Activated CD8-positive, alpha-beta T cell treated with anti-CD3 and anti-CD28 coated beads, Interleukin-2, amount 10 ng/mL, durations not matched to agents 7 days and 5 days (primary cell): ENCODE measurements at places on chromosomes 6 and 20.

- no peak for DNase-seq
These were observed 7.6 kb upstream of the BTN2A2 start for GRCh38 chr6:26375270-26375669.

- DNase-seq = no peak
These were observed 8.2 kb downstream of the ATP9A start for GRCh38 chr20:51759769-51760510.

- DNase-seq = no peak
These were observed 289.4 kb downstream of the THBS2 start for GRCh38 chr6:168964138-168964835.

DNA sequence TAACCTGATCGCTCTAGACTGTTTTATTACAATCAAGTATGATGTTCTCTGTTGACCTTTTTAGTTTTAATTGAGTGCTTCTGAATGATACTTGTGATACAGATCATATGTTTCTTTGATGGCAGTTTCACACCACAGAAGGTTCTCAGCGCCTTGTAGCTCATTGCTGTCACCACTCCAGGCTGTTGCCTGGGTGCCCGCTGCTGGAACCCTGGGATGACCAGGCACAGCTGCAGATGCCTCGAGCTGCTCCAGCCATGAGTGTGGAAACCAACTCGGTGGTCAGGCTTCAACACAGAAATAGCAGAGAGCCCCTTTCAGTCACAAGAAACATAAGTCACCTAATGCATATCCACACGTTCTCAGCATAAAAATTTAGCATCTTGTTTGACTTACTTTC, 112.7 kb downstream of the RPP40 start:
- DNase-seq = no peak

DNA sequence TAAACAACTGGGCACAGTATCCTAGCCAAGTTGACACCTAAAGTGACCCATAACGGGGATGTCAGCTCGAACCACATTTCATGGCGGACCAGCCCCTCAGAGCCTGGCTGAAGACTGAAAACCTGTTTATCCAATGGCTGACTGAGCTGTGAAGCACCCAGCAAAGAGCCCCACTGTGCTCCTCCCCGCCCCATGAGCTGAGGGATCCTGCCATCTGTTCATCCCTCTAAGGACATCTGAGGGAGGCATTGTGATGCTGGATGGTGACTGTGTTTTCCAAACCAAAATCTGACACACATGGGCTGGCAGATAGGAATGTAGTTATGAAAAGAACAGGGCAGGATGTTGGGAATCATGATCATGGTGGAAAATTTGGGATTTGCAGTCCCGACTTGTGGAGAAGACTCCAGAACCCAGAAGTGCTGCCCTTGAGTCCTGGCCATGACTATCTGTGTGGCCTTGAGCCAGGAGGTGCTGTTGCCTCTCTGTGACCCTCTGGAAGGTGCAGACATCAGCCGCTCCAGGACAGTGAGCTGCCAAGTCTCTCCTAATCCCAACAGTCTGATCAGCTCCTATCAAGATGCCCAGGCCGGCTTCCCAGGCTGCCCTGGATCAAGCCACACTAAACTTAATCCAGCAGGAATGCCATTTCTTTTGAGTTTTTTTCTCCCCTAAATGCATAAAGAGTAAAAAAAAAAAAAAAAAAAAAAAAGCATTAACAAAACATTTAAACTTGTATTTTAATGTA, 5.7 kb downstream of the EDN3 start:
- DNase-seq = no peak

GRCh38 chr6:156870924-156871539, 93.9 kb downstream of the ARID1B start:
- DNase-seq = no peak

GRCh38 chr20:44209686-44210405, 725 bp downstream of the OSER1 start:
- no peak for DNase-seq

- DNase-seq = no peak
These were observed 617.2 kb downstream of the PTPRT start for GRCh38 chr20:42572320-42573016.

DNA sequence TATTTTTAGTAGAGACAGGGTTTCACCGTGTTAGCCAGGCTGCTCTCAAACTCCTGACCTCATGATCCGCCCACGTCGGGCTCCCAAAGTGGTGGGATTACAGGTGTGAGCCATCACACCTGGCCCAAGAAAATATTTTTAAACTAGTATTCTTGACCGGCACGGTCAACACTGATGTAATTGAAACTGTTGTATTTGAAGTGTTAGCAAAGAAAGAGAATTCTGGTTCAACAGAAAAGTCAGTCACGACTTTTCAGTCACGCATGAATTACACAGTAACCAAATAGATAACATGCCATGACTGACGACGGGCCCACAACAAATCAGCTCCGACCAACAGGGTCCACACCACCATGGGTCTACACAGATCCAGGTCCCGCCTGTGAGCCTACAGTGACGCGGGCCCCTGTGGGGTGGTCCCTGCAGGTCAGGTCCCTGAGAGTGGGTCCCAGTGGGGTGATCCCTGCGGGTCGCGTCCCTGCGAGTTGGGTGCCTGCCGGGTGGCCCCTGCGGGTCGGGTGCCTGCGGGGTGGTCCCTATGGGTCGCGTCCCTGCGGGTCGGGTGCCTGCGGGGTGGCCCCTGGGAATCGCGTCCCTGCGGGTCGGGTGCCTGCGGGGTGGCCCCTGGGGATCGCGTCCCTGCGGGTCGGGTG, 1.0 kb downstream of the GMEB2 start:
- DNase-seq = no peak

DNA sequence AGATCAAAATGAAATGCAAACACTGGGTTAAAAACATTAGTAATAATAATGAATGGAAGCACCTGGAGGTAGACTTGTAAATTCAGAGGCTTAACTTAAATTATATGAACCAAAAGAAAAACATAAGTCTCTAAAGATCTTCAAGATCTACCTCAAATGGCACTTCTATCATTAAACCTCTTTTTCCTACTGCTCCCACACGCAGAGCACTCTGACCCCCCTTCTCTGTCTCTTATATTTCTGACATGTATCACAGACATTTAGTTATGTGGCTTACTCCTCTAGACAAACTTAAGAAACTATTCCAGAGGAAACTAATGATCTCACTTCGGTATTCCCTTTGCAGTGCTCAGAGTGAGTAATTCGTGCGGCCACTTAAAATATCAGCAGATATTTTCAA, 1.1 kb downstream of the TBC1D32 start:
- DNase-seq = no peak

DNA sequence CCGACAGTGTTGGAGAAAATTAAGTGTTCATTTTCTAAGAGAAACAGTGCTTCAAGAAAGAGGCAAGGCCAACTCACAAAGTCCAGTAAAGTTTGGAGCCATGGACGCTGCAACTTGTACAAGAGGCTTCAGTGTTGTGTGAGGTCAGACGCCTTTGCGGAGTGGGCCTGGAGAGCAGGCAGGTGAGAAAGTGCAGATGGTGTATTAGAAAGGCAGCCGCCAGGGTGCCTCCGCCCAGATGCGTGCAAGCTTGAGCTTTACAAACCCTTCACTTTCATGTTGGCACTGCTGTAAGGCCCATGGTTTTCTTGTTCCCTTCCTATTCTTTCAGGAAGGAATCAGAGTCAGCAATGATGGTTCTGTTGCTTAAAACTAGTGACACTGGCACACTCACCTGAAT, 25.4 kb upstream of the EXOC2 start:
- peak; percentile 18 for DNase-seq

DNA sequence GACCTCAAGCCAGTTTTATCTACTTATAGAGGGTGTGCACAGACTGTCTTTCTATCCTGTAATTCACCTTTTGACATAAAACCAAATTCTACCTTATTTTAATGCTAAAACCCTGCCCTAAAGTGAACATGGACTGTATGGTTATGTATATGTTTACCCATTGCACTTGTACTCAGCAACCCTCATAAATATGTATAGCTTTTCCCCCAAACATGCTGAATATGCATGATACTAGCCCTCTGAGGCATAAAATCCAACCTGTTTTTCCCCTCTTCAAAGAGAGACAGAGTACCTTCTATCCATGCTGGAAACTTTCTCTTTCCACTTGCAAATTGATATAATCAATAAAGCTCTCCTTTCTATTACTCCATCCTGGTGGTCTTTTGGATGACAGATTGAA, 267.9 kb upstream of the BMP2 start:
- no peak for DNase-seq

GRCh38 chr6:90288404-90288803, 8.2 kb downstream of the BACH2 start:
- DNase-seq = no peak

DNA sequence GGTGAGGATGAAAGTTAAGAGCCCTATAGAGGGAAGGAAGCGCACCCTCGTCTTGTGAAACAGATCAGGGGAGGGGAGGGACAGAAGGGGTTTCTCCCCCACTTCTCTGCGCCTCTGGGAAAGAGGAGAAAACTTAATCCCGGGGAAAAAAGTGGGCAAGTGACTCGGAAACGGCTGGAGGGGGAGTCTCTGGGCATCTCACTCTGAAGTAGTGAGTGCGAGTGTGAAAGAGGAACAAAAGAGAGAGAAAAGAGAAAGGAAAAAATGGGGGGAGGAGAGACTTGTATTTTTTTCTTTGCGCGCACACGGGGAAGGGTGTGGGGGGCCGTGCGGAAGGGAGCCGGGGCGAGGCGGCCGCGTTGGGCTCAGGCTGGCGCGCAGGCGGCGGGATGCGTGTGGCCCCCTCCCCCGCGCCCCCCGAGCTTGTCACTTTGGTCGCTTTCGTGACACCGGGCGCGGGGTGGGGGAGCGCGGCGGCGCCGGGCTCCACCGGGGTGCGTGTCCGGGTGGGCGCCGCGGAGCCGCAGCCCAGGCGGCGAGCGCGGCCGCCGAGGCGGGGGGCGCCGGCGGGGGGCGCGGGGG, 454 bp downstream of the L3MBTL3 start:
- DNase-seq = peak; percentile 42

DNA sequence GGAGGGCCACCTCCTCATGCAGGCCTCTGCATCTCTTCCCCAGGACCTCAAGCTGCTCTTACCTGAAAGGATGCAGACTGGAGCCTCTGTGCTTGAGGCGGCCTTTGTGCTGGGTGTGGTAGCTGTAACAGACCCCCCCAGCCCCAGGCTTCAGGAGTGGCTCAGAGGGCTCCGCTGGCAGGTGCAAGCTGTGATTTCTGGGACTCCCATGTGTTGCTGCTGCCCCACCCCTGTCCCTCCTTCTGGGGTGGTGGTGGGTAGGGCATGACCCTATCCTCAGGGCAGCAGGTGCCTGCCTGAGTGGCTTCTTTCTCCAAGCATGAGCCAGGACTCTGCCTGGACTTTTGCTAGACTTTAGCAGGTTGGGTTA, 121.2 kb downstream of the SULF2 start:
- no peak for DNase-seq

DNA sequence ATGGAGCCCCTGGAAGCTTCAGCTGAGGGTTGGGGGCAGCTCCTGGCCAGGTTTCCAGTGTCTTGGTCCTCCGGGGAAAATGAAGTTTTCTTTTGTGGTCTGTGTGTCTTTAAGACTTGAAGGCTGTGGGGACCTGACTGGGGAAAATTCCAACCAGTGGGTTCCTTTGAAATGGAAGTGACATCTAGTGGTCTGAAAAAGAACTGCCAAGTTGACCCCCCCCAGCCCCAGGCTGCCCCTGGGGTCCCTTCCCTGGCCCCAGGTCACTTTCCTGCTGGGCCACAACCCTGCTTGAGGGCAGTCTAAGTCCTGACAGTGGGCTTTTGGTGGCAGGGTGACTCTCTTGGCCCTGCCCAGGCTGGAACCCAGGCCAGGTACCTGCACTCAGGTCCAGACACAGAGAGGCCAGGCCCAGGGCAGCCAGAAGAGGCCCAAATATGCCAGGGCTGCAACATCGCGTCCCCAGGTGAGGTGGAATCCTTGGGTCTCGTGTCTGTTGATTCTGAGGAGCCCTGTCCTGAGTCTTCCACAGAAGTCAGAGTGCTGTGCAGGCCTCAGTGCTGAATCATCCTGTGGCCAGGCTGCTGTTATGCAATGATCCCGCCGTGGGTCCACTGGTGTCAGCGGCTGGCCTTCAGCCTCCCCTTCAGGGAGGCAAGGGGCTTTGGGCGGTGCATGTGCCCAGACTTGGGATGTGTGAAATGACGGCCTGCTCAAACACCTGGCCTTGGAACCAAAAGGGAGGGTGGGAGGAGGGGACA, 68.4 kb downstream of the VEGFA start:
- DNase-seq = peak; percentile 23

GRCh38 chr6:30767158-30767943, 23.0 kb upstream of the IER3 start:
- peak; percentile 65 for DNase-seq

- peak; percentile 18 for DNase-seq
These were observed 977 bp downstream of the HMGN4 start for GRCh38 chr6:26539071-26539615.

GRCh38 chr6:150069706-150070105, 785 bp upstream of the ULBP3 start:
- DNase-seq = no peak

DNA sequence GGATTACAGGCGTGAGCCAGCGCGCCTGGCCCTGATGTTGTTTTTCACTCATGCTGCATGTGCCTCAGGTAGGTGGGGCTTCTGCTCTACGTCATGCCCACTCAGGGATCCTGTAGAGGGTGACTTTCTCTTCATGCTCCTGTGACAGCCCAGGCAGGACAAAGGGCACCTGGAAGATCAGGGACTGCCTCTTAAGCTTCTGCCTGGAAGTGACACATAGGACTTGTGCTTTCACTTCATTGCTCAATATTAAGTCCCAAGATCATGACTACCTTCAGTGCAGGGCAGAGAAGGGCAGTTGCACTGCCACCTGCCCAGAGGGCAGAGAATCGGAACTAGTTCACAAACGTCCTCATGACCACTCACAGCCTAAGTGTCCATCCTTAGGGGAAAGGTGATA, 249.5 kb upstream of the SULF2 start:
- DNase-seq = no peak

GRCh38 chr6:137705160-137706082, 161.6 kb upstream of the TNFAIP3 start:
- peak; percentile 79 for DNase-seq

- DNase-seq = peak; percentile 1
These were observed 14.2 kb upstream of the SLPI start for GRCh38 chr20:45268531-45268930.

- DNase-seq = no peak
These were observed 26.5 kb downstream of the EIF2S2 start for GRCh38 chr20:34085544-34086040.

DNA sequence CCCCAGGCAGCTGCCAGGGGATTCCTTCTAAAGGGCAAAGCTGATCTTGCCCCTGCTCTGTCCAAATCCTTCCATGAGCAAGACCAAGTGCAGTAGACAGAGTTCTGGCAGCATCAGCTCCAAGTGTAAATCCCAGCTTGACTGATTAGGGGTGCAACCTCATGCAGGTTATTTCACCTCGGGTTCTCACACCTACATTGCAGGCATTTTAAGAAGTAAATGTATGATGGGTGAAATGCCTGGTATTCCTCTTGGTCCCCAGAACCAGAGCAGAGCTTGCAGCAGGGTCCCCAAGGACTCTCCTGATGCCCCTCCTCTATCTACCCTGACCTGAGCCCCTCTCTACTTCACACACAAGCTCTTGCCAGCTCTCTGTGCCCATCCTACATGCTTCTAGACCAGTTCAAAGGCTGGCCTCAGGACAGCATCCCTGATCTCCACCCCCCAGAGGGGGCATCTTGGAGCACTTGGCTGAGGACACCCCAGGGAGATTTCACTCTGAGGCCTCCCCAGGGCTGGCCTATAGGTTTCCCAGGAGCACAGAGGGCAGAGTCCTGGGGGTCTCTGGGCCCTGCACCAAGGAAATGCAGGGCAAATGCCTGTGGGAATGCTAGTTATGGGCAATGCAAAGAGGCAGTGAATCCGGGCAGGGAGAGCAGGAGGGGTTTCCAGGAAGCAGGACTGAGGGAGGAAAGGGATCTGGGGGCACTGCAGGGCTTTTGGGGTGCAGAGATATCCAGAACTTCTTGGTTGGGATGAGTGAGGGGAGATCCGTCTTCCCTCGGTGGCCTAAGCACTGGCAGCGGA, 1.0 kb downstream of the LZTS3 start:
- DNase-seq = no peak
